Suprapubic skin (tissue), 4 donors: ENCODE measurements at places on chromosomes 16 and 17. TPM values are rescaled to one million over a fixed set of nuclear protein-coding genes. Genes with fewer than 3 reads are reported as not detected.

DNA sequence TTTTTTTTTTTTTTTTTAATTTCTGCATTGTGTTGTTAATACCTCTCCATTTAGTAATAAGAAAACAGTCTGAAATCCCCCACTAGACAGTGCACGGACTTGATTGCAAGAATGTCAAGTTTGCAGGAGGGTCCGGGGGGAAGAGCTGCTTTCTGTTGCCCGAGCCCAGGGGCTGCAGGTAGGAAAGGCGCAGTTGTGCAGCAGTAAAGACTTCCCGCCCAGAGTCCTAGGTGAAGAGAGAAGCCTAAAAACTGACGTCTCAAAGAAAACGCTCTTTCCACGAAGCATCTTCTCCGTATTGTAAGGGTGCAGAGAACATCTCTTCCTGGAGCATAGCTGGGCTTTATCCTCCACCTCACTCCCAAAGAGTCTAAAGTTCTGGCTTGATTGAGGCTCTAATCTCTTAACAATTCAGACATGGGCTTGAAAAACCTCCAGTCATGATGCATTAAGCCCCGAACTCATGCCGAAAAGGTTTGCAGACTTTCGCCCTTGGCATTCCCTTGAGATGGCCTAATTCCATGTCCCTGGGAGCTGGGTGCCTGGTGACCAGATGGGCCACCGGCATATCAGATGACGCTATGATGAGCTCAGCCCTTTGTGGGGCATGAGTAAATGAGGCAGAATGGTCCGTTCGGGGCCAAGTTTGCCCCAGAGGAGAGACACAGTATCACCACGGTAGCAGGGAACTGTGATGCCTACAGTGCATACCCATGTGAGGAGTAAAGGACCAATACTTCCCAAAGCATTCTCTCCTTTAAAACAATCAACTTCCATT is 436.2 kb upstream of the ZFHX3 start:
- H3K4me3 ChIP-seq: no peak overlapping the region
- DNase-seq: no peak
- no peaks in the 10 kb centered on the region for H3K36me3 ChIP-seq
- peaks cover 27% of the 10 kb centered on the region for H3K27me3 ChIP-seq

Gene CTF1
- total RNA-seq: 0.64 TPM

Gene SPG7
- 151 TPM for total RNA-seq

Gene MED9
- total RNA-seq: 22.6 TPM

Gene USP6
- 0.89 TPM for total RNA-seq

Gene PRSS27
- total RNA-seq: 7.8 TPM

DNA sequence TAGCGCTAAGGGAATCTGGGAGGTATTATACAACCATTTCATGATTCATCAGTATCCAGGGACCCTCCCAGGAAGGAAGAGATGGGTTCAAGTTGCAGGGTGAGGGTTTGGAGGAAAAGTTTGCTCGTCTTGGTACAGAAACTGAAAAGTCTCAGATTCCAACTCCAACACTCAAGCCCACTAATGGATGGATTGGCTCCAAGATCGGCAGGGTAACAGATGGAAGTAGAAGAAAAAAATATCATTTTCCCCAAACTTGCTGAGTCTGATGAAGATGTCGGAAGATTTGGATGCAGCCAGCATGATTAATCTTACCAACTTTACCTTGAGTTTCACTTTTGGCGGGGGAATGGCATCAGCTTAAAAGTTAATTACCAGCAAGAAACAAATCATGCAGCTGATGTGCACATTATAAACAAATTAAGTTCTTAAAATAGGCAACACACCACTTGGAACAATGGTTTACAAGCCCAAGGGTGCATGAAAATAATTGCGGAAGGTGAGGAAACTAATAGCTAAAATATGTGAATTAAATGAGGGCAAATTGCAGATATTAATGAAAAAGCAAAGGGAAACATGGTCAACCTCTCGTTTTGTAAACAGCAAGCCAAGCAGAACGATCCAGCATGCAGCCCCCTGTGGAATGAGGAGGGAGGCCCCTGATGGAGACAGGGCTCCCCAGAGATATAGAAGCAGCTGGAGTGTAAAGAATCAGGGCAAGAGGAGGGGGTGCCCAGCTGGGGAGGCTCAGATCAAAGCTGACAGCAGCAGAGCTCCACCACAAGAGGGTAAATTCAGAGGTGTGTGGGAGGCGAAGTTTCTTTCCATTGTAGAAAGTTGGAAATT is 44.1 kb upstream of the GRIN2A start:
- H3K27me3 ChIP-seq: peaks cover 20% of the 10 kb centered on the region
- no peaks in the 10 kb centered on the region for H3K36me3 ChIP-seq
- no peak for DNase-seq
- no peaks in the 10 kb centered on the region for H3K4me1 ChIP-seq

Gene ZNF423
- total RNA-seq: 1.3 TPM

DNA sequence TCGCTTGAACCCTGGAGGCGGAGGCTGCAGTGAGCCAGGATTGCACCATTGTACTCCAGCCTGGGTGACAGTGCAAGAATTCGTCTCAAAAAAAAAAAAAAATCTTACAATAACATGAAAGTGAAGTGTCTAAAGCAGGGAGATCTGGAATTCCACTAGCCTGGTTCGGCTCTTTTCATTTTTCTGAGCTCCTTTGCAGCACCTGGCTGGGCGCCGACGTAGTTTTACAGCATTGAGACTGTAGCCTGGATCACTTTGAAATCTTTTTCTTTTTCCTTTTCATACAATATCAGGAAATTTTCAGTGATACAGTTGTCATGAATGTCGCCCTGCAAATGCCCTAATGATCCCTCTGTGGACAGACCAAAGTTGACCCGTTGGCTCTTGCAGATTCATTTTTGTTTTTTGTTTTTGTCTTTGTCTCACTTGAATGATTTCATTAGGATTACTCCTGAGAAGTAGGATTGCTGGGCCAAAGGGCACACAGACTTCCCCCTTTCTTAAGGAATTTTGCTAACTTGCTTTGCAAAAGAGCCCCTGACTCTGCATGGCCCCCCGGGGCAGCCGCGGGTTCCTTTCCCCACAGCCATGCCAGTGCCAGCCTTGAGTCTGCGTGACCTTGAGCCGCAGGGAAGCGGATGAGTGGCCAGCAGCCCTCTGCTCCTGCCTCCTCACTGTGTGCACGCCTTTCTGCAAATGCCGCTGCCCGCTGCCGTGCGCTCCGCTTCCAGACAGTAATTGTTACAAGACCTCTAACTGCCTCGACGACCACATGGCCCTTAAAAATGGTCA is 28.0 kb downstream of the CRISPLD2 start:
- H3K27ac ChIP-seq: no peak overlapping the region
- peaks cover 15% of the 10 kb centered on the region for H3K4me1 ChIP-seq
- peaks cover 52% of the 10 kb centered on the region for H3K36me3 ChIP-seq
- DNase-seq: no peak

DNA sequence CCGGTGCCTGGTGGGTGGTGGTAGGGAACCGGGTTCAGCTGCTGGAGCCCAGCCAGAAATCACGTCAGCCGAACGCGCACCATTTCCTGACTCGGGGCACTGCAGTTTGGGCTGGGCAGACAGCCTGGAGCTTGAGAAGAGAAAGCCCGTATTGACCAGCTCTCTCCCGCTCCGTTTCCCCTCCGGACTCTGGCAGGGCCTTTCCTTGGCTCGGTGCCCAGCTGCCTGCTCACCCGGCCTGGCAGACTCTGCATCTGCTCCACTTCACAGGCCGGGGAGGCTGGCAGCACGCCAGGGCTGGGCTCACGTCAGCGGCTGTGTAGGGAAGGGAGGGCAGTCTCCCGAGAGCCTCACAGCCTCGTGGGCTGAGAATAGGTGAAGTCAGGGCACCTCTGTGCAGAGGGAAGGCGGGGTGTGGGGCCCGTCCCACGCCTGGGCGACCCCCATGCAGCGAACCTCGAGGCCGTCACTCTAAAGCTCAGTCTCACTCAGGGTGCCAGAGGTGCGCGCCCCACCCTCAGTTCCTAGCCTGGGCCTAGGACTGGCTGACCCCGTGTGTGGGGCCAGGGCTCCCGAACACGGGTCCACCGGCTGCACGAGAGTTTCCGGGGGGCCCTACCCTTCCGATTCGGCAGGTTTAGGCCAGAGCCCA is 59.1 kb downstream of the OR1D5 start:
- peak overlapping the region; percentile 34 for H3K4me3 ChIP-seq
- no peaks in the 10 kb centered on the region for H3K36me3 ChIP-seq

- peaks cover 17% of the 10 kb centered on the region for H3K4me1 ChIP-seq
- H3K27me3 ChIP-seq: no peaks in the 10 kb centered on the region
- no peak overlapping the region for H3K27ac ChIP-seq
- H3K36me3 ChIP-seq: no peaks in the 10 kb centered on the region
These were observed 83.9 kb downstream of the NT5M start for GRCh38 chr17:17387017-17387497.

Gene YBX2
- 1.9 TPM for total RNA-seq

Gene KRT28
- 32.0 TPM for total RNA-seq

DNA sequence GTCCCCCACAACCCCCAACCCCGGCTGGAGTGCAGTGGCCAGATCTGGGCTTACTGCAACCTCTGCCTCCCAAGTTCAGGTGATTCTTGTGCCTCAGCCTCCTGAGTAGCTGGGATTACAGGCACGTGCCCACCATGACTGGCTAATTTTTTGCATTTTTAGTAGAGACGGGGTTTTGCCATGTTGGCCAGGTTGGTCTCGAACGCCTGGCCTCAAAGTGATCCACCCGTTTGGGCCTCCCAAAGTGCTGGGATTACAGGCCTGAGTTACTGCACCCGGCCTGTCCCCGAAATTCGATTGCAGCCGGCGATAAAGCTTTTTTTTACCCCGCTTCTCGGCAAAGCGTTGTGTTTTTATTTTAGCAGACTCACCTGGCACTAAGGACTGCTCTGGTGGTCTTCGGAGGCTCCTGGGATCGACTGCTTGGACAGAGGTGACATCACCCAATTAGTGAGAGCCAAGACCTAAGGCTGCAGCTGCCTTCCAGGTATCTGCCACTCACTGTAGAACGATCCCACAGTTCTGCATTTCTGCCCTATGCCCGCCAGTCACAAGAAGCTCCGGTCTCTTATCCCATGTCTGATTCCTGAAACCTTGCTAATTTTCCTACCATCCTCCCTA is 82.2 kb upstream of the ARL4D start:
- no peak for DNase-seq
- H3K4me3 ChIP-seq: no peak overlapping the region
- no peaks in the 10 kb centered on the region for H3K4me1 ChIP-seq
- H3K27ac ChIP-seq: no peak overlapping the region
- H3K27me3 ChIP-seq: no peaks in the 10 kb centered on the region
- H3K36me3 ChIP-seq: no peaks in the 10 kb centered on the region

- H3K36me3 ChIP-seq: no peaks in the 10 kb centered on the region
- H3K4me1 ChIP-seq: no peaks in the 10 kb centered on the region
- DNase-seq: no peak
- no peaks in the 10 kb centered on the region for H3K27me3 ChIP-seq
- H3K4me3 ChIP-seq: no peak overlapping the region
These were observed 22.0 kb upstream of the USP10 start for GRCh38 chr16:84677849-84678248.

DNA sequence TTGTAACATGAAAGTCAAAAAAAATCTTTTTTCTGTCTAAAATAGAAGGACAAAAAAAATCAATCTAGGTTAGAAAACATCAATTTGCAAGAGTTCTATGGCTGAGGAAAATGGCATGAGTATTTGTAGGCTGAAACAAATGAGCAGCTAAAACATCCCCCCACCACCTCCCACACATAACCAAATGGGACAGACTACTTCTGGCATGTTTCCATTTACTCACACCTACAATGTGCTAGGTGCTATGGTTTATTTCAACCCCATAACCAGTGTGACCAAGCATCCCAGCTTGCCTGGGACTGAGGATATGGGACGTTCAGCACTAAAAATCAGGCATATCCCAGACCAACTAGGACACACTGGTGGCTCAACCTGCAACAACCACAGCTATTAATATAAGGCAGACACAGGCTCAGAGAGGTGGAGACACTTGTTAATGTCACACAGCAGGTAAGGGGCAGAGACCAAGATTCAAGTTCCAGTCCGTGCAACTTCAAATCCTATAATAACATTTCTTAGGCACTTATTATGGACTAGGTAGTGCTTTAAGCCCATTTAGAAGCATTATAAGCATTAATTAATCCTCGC is 96.0 kb downstream of the XYLT1 start:
- no peak for DNase-seq
- peaks cover 38% of the 10 kb centered on the region for H3K4me1 ChIP-seq
- H3K27me3 ChIP-seq: no peaks in the 10 kb centered on the region
- H3K36me3 ChIP-seq: no peaks in the 10 kb centered on the region

- no peak for DNase-seq
- no peaks in the 10 kb centered on the region for H3K36me3 ChIP-seq
- H3K4me3 ChIP-seq: no peak overlapping the region
These were observed 15.0 kb upstream of the ATP2A3 start for GRCh38 chr17:3979290-3979611.
